Hematopoietic multipotent progenitor cell (in vitro differentiated cells): ENCODE measurements at places on chromosomes 4 and X. TPM values are rescaled to one million over a fixed set of nuclear protein-coding genes. Genes with fewer than 3 reads are reported as not detected.

DNA sequence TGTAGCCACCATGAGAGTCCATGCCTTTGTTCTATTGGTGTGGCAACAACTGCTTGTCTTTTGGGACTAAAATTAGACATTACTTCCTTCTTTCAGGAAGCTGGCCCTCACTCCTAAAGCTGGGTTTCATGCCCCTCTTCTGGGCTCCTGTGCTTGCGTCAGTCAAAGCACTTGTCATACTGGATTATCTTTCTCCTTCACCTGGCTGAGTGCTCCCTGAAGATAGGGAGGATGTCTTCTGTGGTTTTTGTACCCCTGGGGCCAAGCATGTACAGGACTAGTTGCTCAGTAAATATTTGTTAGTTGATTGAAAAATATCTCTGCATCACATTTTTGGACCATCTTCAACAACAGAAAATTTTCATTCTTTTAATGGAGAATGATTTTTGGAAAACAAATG is 26.1 kb upstream of the LONRF3 start:
- DNase-seq: no peak

DNA sequence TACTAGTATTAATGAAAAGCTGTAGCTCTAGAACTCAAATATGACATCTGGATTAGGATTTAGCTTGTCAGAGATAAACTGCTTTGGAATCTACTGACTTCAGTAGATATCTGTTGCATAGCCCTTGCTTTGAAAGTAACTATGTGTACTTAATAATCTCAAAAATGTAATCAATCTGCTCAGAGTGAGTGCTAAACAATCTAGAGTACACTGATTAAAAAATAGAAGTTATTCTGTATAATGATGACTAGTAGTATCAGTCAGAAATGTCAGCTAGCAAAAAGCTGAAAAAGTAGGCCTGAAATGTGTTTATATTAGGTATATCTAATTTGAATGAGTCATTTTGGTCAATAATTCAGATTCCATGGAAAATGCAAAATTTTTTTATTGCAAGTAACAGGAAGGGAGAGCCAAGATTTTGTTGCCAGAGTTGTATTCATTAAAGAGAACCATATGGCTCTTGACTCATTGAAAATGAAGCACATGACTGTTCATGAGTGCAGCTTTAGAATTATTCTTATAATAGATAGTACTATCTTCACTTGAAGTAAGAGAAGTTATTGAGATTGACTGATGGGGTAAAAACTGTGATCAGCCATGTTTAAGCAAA is 20.0 kb downstream of the CLCN3 start:
- no peak for DNase-seq

DNA sequence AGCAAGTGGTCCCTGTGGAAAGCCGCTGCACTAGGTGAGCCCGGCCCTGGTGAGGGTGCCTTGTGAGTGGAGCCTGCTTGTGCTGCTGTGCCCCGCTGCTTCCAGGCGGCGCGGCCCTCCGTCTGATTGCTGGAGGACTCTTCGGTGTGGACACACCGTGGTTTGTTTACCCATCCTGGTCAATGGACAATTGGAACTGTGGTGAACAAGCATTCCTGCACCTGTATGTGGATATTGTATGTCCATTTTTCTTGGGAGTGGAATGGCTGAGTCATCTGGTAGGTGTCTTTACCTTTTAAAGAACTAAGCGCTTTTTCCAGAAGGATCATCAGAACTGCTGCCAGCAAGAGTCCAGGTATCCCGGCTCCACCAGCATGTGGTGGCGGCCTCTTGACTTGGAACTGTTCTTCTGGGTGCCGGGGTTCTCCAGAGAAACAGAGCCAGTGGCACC is 15.6 kb downstream of the MAEA start:
- DNase-seq: no peak

DNA sequence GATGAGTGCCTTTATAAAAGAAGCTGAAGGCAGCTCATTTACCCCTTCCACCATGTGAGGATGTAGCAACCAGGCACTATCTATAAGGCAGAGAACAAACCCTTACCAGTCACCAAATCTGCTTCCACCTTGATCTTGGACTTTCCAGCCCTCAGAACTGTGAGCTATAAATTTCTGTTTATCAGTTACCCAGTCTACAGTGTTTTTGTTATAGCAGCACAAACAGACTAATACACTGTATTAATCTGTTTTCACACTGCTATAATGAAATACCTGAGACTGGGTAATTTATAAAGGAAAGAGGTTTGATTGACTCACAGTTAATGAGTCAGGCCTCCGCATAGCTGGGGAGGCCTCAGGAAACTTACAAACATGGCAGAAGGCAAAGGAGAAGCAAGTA is 91.2 kb downstream of the SOWAHB start:
- DNase-seq: no peak

- no peak for DNase-seq
Observed at GRCh38 chrX:101195442-101196173, 24.0 kb upstream of the DRP2 start.

DNA sequence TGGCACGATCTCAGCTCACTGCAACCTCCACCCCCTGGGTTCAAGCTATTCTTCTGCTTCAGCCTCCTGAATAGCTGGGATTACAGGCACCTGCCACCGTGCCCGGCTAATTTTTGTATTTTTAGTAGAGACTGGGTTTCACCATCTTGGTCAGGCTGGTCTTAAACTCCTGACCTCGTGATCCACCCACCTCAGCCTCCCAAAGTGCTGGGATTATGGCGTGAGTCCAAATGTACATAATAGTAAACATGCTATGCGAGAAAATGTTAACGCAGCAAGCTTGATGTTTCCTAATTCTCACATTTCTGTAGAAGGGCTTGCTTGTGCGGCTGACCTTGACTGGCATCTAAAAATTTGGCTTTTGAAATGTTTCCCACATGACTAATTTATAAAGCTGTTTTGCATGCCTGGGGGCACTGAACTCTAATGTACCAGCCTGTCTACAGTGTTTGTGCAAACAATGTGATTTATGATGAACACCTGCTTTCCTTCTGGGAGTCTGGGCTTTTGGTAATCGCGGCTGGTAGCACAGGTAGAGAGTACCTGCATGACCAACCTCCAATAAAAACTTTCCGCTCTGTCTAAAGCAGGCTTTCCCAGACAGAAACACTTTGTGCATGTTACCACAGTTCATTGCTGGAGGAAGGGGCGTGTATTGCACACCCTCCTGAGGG is 216.8 kb downstream of the IL15 start:
- DNase-seq: no peak

DNA sequence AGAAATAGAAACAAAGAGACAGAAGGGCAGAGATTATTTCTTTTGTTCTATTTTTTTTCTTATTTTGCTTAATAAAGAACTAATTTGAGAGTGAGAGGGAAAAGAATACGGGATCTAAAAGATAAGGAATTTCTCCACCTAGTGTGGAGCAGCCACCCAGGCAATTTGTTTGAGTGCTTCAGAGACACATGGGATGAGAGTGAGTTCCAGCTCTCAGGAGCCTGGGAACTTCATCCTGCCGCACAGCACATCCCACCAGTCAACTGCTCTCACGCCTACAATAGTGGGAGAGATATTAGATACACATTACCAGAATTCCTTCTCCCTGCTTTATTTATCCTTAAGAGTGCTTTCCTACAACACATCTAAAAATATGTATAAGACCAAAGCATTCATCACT is 946.4 kb downstream of the PDHA2 start:
- DNase-seq: no peak

- DNase-seq: no peak
Observed at GRCh38 chr4:112128452-112128851, 16.8 kb upstream of the FAM241A start.

- no peak for DNase-seq
Observed at GRCh38 chrX:149758068-149758714, 15.7 kb upstream of the HSFX1 start.

GRCh38 chr4:96205143-96205936 is 365.4 kb downstream of the PDHA2 start:
- no peak for DNase-seq

- no peak for DNase-seq
Observed at GRCh38 chr4:22634541-22635181, 58.1 kb upstream of the GBA3 start.

- no peak for DNase-seq
Observed at GRCh38 chr4:121073672-121074381, 1.5 kb upstream of the NDNF start.

- DNase-seq: no peak
Observed at GRCh38 chr4:164866817-164867490, 10.0 kb upstream of the APELA start.

- DNase-seq: no peak
Observed at GRCh38 chr4:26235500-26235899, 85.3 kb upstream of the RBPJ start.

GRCh38 chrX:132491191-132491590 is 2.4 kb upstream of the MBNL3 start:
- peak; percentile 80 for DNase-seq

DNA sequence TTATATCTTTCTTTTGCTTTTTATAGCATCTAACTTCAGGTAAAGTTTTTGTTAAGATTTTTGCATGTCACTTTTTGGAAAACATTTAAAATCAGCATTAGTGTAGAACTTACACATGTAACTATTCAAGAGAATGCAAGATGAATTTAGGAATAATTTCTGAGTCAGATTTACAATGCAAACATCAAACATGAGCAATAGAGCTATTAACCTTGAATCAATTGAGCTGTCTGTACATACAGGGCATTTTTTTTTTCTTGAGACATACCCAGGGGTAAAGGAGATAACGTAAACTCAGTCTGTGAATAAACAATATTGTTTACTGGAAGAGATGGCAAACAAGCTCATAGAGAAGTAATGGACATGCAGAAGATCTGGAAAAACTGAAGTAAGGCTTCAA is 311.5 kb downstream of the IL1RAPL2 start:
- no peak for DNase-seq

GRCh38 chr4:24764345-24764744 is 31.0 kb upstream of the SOD3 start:
- DNase-seq: no peak

GRCh38 chr4:145182222-145182621 is 1.8 kb upstream of the OTUD4 start:
- DNase-seq: no peak

DNA sequence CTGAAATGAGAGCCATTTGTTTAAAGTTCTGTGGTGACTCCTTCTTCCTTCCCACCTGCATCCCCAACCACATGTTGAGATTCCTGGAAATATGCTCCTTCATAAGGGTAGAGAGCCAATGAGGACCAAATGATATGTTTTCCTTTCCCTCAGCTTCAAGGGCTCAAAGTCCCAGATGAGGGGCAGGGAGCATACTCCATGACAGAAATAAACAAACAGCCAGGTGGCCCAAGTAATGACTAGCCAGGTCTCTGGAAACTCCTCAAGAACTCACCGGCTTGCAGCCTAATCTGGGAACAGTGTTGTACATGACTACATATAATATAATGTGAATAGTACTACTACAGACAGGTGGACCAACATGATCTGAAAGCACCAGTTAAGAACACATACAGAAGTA is 392.3 kb downstream of the PACRGL start:
- DNase-seq: no peak

The PNMA5 gene
- not detected for total RNA-seq

The HELT gene
- total RNA-seq: not detected
